T-helper 17 cell (primary cell): ENCODE measurements at places on chromosomes 12 and 14.

DNA sequence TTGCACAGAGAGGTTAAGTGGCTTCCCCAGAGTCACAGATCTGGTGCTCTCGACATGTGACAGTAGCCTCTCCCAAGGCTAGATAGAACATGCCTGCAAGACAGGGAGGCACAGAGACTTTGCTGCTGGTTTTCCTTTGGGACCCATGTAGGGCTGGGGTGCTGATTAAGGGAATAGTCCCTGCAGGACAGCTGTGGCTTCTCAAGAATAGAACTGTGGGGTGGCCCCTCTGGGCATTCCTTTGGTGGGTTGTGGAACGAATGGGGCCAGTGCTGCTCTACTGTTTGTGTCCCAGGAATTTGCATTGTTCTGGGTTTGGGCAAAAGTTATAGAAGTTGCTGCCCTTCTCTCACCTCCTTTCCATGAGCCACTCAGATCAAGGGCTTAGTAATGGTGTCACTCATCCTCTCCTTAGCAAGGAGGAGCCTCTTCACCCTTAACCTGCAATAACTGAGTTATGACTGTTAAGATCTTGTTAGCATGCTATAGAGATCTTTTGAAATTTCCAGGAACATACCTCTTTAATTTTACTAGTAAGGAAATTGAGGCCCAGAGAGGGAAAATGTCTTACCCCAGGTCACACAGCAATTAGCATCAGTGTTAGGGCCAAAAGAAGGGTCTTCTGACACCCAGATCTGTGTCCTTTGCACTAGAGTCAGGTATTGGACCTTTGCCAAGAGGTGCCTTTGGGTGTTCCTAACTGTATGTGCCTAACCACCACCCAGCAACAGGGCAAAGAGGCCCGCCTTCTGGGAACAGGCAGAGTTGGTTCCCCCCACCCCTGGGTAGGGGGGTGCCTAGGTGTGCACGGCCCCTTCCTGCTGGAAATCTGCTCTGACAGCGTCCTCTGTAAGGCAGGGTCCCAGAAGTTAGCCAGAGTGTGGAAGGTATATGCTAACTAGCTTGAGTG lies 31.4 kb downstream of the CD9 start:
- no peak for DNase-seq

- DNase-seq, result no peak
Observed at GRCh38 chr14:59564366-59564765, 12.2 kb downstream of the CCDC175 start.

DNA sequence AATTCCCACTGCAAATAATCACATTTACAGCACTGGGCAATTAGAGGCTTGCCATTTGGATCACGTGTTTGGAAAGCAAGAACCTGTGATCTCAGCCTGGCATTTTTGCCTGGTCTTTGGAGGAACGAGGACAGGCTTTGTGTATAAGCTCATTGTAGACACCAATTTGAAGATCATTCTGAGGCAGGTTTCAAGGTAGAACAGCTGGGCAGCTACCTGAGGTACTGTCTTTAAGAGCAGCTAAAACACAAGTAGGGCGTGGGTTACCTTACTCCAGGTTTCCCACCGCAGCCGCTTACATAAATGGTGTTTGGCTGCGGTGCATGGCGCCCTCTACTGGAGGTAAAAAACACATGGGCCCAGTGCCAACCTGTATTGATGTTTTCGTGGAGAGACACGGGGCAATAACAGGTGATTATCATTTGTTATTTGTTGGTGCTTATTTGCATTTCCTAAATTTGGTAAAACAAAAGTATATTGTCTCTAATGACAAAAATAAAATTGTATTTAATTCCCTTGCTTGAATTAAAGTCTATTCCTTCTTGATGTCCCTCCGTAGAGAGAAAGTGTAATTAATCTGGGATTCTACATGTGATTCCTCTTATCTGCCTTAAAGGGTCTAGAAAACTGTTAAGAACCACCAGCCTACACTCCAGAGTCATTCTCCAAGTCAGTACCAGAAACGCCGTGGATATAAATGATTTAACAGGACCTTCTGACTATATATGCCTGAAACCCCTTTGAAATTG lies 69.7 kb downstream of the SVOP start:
- peak; percentile 55 for DNase-seq

- no peak for DNase-seq
Observed at GRCh38 chr12:69118516-69118915, 120.9 kb upstream of the CPSF6 start.

GRCh38 chr14:77554816-77555599 lies 56.4 kb upstream of the ISM2 start:
- no peak for DNase-seq

DNA sequence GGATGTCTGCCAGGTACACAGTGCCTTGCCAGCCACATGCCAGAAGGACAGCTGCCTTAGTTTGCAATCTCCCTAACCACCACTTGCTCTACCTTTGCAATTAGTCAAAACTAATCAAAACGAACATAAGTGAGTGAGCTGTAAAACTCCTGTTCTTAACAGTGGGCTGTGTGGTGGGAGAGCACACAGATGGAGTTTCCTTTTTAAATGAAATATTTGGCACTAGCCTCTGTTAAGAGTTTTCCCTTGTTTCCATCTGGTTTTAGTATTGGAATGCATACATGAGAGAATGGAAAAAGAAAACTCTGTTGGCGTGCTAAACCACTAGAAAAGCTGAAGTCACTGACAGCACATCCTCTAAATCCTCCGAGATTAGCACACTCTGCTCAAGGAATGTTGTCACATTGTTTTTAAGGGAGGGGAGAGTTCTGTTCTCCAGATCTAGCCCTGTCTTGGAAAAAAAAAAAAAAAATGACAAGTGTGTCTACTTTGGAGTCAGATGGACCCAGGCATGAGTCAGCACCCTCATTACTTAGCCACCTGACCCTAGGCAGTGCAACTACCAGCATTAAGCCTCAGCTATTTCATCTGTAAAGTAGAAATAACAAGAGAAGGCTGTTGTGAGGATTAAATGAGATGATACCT lies 83.9 kb downstream of the STXBP6 start:
- no peak for DNase-seq

- DNase-seq, result no peak
Observed at GRCh38 chr14:90402016-90402415, 5.2 kb downstream of the CALM1 start.

GRCh38 chr14:61033855-61034254 lies 52.8 kb downstream of the SLC38A6 start:
- no peak for DNase-seq

DNA sequence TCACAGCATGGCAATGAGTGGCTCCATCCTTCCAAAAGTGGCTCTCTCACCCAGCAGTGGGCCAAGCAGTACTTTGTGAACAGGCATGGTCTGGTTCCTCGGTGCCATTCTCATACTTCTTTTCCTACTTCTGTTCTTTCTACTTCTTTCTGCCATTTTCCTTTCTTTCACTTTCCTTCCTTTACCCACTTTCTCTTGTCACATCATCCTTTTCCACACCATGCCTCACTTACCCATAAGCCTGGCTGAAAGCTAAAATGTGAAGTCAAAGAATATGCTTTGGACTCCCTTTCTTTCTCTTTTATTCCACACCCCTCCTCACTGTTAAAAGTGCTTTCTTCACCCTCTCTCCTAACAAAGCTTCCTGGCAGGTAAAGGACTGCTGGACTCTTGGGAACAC lies 57.0 kb downstream of the PTHLH start:
- no peak for DNase-seq

- no peak for DNase-seq
Observed at GRCh38 chr12:92418381-92418780, 272.7 kb upstream of the BTG1 start.

GRCh38 chr12:99388671-99389195 lies 258.8 kb upstream of the GARIN6 start:
- no peak for DNase-seq

- DNase-seq, result no peak
Observed at GRCh38 chr12:107641154-107641553, 44.4 kb upstream of the PWP1 start.

- DNase-seq, result no peak
Observed at GRCh38 chr12:10363914-10364814, 25.7 kb downstream of the KLRK1 start.

- DNase-seq, result no peak
Observed at GRCh38 chr14:50533241-50533705, 904 bp upstream of the MAP4K5 start.

GRCh38 chr12:1130164-1130563 lies 139.1 kb downstream of the ERC1 start:
- no peak for DNase-seq

DNA sequence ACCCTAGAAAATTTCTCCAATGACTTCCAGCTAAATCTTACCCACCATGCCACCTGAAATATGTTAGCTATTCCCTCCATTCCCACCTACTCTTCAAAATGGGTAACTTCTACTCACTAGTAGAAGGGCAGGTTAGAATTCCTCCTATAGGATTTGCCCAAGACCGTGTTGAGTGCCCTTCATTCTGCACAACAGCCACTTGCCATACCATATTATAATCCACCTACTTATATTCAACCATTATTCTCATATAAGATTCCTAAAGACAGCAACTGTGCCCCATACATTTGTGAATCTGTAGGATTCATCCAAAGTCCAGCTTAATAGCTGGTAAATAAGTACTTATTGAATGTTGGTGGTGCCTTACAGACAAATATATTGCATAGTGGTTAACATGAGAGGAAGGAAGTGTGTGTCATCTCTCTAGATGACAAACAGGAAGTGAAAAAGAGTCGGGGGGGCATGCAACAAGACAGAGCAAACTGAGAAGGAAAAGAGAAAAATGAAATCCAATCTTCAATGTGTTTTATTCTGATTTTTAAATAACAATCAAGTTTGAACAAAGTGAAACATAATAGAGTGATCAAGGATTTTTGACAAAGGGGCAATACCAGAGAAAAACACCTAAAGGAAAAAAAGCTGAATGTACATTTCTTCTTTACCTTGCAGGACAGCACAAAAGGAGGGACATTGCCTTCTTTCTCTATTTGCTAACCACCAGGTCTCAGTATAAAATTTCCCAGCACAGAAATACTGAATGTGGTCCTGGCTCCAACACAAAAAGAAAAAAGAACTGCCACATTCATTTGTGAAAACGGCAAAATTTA lies 389.3 kb upstream of the USP15 start:
- no peak for DNase-seq

GRCh38 chr12:127280393-127281275 lies 986.3 kb upstream of the TMEM132C start:
- peak; percentile 32 for DNase-seq

DNA sequence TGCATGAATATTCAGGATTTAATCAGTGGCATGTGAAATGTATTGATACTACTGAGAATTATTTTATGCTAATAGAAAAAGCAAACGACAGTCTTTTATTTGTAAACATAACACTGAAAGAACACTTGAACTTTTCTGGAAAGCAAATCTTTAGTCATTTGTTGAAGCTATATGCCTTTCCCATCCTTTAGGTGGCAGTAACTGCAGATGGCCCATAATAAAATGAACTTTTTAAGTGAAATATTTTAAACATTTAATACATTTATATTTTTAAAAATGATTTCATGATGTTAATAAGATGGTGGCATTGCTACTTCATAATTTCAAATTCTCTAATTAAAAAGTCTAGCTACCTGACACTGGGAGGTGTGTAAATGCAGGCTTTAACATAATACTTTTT lies 13.9 kb upstream of the KRR1 start:
- no peak for DNase-seq

DNA sequence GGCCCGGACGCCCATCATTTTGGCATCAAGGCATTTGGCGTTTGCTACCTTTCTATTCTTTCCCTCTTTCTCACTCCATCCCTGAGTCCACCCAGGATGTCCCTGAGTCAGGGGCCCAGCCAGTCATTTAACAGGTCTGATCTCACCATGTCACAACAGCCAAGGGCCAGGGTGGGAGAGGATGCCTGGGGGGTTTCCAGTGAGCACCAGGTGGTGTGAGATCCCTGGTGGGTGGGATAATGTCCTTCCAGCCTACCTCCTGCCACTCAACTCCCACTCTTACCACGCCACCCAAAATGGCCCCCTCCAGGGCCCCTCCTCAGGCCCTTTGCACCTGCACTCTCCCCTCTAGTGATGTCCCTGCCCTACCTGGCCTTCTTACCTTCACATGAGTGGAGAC lies 310.8 kb downstream of the BCL11B start:
- no peak for DNase-seq
